Activated T-helper 17 cell treated with anti-CD3 and anti-CD28 coated beads, Interleukin-2, amount 50 U/mL, for 72 hours (primary cell): ENCODE measurements at places on chromosomes 12 and 14.

- H3K4me3 ChIP-seq = no peak overlapping the region
- peaks cover 10% of the 10 kb centered on the region for H3K4me1 ChIP-seq
- H3K27ac ChIP-seq = no peak overlapping the region
- ATAC-seq = no peak
- H3K27me3 ChIP-seq = no peaks in the 10 kb centered on the region
- no peaks in the 10 kb centered on the region for H3K36me3 ChIP-seq
These were observed 8.7 kb upstream of the CACNA2D4 start for GRCh38 chr12:1927051-1927680.

GRCh38 chr12:109927622-109928021 lies 27.5 kb downstream of the TCHP start:
- H3K36me3 ChIP-seq = peaks cover 46% of the 10 kb centered on the region
- no peaks in the 10 kb centered on the region for H3K4me1 ChIP-seq
- H3K4me3 ChIP-seq = no peak overlapping the region
- ATAC-seq = peak; percentile 64
- no peaks in the 10 kb centered on the region for H3K27me3 ChIP-seq

- no peak overlapping the region for H3K27ac ChIP-seq
- H3K4me1 ChIP-seq = no peaks in the 10 kb centered on the region
- peaks cover 11% of the 10 kb centered on the region for H3K27me3 ChIP-seq
These were observed 33.1 kb upstream of the ETFBKMT start for GRCh38 chr12:31626270-31626995.

- peak overlapping the region; percentile 7 for H3K4me3 ChIP-seq
- peak; percentile 94 for ATAC-seq
- H3K4me1 ChIP-seq = peaks cover 22% of the 10 kb centered on the region
- H3K27me3 ChIP-seq = no peaks in the 10 kb centered on the region
- H3K27ac ChIP-seq = peak overlapping the region; percentile 10
- no peaks in the 10 kb centered on the region for H3K36me3 ChIP-seq
These were observed 16.6 kb upstream of the CLEC2A start for GRCh38 chr12:9948606-9949296.

DNA sequence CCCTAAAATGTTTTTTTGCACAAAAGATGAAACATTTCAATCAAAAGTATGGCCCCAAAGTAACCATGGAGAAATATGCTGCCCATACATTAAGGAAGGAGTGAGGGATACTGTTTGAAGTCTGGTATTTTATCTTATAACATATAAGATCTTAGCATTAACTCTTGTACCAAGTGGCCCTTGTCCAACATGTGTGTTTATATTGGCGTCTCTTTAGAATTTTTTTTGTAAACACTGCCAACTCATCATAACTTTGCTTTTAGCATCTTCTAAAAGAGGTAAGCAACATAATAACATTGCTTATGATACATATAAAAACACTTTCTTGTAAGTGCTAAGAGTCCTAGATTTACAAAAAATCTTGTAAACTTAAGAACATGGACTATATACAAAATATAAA lies 419.7 kb downstream of the ADAMTS20 start:
- no peaks in the 10 kb centered on the region for H3K36me3 ChIP-seq
- no peak overlapping the region for H3K27ac ChIP-seq
- ATAC-seq = no peak
- no peak overlapping the region for H3K4me3 ChIP-seq
- H3K4me1 ChIP-seq = no peaks in the 10 kb centered on the region
